ENCODE measurements at places on chromosomes 1 and 21.
A peak's percentile ranks its signal among the peaks of the same experiment; 100 is the strongest.

- DNase-seq: no peak
Observed at GRCh38 chr1:109997867-109998229, 13.3 kb downstream of the AHCYL1 start.

- DNase-seq: peak; percentile 76
Observed at GRCh38 chr1:154998818-154999570, 3.6 kb upstream of the ZBTB7B start.

DNA sequence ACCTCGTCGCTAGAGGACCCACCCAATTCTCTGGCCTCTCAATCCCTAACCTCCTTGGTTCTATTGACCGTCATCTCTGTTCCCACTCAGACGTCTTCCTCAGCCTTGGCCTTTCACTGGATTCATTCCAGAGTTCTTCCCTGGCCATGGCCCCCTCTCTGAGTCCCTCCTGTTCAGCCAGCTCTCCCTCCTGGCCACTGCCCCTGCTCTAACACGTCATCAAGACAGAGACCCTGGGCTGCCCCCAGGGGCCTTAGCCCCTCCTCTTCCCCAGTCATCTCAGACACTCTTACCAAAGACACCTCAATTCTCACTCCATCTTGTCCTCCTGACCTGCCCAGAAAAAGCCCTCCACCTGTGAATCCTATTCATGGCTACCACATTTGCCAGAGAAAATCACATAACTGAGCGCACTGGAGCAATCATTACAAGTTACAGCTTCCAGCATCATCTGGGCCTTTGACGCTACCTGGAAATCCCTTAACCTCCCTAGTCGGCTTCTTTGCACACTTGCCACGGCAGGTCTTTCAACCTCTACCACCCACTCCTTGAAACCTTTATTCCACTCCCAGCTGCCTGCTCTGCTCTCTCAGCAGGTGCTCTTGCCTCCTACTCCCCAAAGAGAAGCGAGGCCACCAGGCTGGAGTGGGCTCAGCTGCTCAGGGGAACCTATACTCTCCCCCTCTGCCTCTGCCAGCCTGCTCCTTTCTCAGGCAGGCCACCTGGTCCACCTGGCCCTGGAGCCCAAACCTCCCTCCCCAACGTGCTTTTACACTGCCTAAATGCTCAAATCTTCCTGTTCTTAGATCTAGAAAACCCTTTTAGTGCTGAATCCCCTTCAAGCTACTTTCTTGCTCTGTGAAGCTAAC, 14.0 kb downstream of the DCST2 start:
- DNase-seq: no peak

DNA sequence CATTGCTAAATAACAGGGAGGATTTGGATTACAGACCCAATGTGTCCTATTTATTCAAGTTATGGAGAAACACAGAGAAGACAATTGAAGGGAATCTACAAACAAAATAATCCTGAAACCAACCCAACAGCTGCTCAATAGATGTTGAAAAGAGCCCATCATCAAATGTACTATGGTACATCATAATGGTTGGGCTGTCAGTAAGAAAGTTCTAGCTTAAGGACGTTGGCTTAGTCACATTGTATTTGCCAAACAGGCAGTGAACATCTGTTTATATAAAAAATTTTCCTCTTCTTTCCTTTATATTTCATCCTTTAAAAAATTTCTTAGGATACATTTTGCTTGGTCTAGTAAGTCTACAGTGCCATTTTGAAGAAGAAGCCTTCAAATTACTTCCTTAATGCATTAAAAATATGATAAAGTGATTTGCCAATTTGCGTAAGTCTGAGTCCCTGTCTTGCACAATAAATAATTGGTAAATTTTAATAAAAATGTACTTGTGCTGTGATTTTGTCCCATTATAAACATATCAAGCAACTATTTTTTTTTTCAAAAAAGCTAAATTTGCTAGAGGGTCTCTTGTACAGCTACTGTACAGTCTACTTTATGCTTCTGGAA, 14.4 kb downstream of the MAP3K7CL start:
- DNase-seq: no peak

DNA sequence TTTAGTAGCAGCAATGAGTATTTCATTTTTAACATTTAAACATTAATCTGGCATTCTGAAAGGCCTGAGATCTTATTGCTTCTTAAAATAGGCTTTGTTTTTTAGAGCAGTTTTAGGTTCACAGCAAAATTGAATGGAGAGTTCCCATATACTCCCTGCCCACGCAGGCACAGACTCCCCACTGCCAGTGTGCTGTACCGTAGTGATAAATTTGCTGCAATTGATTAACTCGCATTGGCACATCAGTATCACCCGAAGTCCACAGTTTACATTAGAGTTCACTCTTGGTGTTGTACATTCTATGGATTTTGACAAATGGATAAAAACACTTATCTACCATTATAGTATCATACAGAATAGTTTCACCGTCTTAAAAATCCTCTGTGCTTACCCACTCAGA, 71.8 kb upstream of the ERRFI1 start:
- no peak for DNase-seq

DNA sequence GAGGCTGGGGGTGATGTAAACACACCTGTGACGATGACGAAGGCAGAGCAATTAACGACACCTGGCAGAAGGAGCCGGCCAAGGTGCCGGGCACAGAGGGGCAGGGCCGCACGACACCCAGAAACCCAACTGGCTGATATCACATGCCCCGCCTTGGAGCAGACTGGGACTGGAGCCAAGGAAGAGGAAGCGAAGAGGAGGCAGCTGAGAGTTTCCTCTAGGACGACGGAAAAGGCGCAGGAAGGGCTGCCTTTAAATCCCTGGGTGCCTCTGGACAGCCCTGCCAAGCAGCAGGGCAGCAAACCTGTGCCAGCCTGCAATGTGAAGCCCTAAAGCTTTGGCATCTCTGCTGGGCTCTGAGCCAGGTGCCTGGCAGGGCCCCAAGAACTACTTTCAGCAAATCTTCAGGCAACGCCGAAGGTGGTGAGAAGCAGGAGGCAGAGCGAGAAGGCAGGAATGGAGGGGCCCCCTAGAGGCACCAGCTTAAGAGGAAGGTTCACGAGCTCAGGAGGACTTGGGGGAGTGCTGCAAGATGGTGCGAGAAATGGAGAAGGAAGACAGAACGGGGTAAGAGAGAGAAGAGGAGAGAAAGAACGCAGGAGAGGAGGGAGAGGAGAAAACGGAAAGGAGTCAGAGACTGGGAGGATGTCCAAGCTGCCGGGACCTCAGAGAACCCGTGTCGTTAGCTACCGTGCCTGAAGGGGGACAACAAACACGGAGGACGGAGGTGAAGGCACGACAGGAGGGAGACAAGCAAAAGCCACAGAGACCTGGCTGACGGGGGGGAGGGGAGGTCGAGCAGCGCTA, 25.3 kb upstream of the PEF1 start:
- no peak for DNase-seq

DNA sequence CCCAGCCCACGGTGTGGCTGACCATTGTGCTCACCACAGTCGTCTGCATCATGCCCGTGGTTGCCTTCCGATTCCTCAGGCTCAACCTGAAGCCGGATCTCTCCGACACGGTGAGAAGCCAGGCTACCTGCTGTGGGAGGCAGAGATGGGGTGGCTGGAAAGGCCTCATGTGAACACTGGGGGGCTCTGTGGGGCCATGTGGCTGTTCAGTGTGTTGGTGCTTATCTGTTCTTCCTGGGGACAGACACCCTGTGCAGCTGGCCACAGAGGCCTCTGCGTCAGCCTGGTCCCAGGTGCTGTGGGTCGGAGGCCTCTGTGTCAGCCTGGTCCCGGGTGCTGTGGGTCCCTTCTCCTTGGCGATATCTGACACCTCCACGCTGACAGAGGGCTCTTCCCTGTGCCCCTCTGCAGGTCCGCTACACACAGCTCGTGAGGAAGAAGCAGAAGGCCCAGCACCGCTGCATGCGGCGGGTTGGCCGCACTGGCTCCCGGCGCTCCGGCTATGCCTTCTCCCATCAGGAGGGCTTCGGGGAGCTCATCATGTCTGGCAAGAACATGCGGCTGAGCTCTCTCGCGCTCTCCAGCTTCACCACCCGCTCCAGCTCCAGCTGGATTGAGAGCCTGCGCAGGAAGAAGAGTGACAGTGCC, 23.2 kb downstream of the ATP8B2 start:
- no peak for DNase-seq

DNA sequence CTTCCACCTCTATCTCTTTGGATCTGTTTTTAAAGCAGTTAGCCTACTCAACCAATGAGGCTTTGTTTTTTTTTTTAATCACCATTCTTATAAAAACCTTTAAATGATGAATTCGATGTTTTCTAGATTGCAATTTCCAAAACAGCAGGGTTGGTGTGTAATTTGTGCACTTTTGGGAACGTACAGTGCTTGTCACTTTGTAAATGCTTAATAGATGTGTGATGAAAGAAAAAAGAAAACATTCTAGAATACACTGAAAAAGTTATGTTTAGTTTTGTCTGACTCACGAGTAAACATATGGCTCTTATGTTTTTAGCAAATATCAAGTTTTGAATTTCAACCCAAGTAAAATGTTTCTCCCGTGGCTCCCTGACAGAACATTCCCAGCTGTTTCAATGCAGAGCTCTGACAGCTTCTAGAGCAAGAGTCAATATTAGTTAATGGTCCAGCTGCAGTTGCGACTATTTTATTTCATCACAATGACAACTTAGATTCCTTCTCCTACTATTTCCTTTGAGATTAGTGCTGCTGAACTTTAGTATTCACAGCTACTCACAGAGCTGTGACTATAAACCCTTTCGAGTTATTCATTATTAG, 362.5 kb upstream of the ADAMTS5 start:
- DNase-seq: no peak

- DNase-seq: no peak
Observed at GRCh38 chr21:14911351-14911750, 153.4 kb downstream of the NRIP1 start.

DNA sequence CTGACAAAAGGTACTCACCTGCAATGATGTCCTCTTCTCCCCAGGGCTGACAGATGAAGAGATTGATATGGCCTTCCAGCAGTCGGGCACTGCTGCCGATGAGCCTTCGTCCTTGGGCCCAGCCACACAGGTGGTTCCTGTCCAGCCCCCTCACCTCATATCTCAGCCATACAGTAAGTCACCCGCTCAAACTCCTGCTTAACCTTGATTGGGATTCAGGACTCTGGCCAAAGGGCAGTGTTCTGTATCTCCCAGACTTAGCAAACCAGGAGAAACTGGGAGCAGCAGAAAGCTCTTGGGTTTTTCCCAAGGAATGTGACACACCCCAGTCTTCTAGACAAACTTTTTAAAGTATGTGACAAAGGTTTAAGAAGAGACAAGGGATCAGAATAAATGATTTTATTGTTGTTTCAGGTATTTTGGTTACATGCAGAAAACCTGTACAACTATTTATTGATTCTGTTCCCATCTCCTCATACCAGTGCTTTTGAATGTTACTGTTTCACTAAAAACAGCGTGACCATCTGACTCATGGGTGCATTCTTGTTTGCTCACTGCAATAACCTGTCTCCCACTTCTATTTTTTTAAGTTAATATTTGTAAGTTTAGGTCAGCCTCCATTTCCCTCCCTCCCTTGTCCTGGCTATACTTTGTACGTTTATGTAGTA, 124.6 kb downstream of the PEX14 start:
- DNase-seq: no peak

- no peak for DNase-seq
Observed at GRCh38 chr1:222547260-222547614, 667 bp downstream of the HHIPL2 start.

DNA sequence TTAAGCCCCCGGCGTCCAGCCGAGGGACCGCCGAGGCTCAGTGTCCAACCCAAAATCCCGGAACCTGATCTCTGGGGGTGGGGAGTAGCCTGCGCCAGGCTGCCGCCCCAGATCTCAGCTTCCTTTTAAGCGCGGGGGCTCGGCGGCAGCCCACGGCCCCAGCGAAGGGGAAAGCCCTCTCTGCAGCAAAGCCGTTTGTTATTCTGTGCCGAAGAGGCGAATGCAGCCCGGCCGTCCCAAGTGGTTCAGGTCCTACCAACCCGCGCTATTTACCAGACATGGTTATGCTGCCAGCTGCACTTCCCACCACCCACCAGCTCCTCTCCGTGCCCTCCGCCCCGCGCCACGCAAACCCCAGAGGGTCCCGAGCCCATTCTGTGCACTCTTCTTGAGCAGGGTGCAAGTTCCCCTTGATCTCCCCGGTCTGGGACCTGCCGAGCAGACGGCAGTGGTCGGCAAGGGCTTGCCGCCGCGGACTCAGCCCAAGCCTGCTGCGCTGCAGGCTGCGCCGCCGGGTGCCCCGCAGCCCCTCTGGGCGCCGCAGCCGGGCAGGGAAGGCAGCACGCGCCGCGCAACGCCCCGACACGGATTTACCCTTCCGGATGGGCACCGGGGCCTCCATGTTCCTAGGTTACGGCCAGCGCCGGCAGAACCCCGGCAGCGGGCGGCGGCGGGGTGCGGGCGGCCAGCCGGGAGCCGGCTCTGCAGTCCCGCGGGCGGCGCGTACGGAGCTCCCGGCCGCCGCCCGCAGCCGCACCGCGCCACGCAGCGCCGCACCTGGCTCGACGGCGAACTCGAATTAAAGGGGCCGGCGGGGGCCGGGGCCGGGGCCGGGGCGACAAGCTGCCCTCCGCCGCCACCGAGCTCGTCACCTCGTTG, 738 bp upstream of the KCNA2 start:
- DNase-seq: peak; percentile 10

GRCh38 chr1:50982611-50983010, 12.6 kb downstream of the CDKN2C start:
- no peak for DNase-seq

GRCh38 chr1:190126728-190127127, 350.9 kb downstream of the BRINP3 start:
- no peak for DNase-seq

DNA sequence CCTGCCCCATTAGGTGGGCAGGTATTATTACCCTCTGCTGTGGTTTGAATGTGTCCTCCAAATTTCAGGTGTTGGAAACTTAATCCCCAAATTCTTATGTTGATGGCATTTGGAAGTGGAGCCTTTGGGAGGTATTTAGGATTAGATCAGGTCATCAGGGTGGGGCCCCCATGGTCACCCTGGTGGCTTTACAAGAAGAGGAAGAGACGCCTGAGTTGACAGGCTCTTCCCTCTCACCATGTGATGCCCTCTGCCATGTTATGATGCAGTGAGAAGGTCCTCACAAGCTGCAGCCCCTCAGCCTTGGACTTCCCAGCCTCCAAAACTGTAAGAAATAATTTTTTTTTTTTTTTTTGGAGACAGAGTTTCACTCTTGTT, 8.8 kb upstream of the THEMIS2 start:
- DNase-seq: no peak

GRCh38 chr1:227558732-227559262, 4.6 kb upstream of the ZNF678 start:
- no peak for DNase-seq

DNA sequence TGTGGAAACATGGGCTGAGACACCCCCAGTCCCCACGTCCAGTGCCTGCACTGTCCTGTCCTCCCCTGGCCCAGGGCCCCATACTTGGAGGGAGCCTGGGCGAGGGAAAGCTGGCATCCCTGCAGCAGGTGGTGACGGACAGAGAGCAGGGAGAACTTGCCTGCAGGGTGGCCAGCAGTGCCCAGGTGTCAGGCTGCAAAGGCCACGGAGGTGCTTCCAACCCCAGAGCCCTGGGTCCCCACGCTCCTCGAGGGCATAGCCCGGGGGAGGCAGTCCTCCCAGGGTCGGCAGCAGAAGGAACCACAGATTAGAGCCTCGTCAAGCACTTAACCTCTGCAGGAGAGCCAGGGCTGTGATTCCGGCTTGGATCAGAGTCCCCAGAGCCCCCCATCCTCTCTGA, 77.5 kb downstream of the ARHGEF16 start:
- DNase-seq: no peak

GRCh38 chr21:22855581-22855980, 1857.4 kb downstream of the NCAM2 start:
- no peak for DNase-seq
